ENCODE measurements at places on chromosomes 7 and 10. TPM values are rescaled to one million over a fixed set of nuclear protein-coding genes. Genes with fewer than 3 reads are reported as not detected.

GRCh38 chr10:61061923-61062504 is 118.0 kb upstream of the RHOBTB1 start:
- no peak overlapping the region for H3K4me3 ChIP-seq
- no peak overlapping the region for H3K27ac ChIP-seq
- no peak for DNase-seq

The NUDT1 gene
- total RNA-seq, result 130 TPM

GRCh38 chr10:72242675-72243074 is 26.6 kb upstream of the ASCC1 start:
- no peak for DNase-seq
- H3K27ac ChIP-seq, result peak overlapping the region; percentile 75
- H3K4me1 ChIP-seq, result peaks cover 59% of the 10 kb centered on the region

GRCh38 chr10:52318822-52319464 is 4.9 kb downstream of the DKK1 start:
- no peaks in the 10 kb centered on the region for H3K36me3 ChIP-seq
- H3K4me3 ChIP-seq, result no peak overlapping the region
- peaks cover 5% of the 10 kb centered on the region for H3K4me1 ChIP-seq
- no peak overlapping the region for H3K27ac ChIP-seq

DNA sequence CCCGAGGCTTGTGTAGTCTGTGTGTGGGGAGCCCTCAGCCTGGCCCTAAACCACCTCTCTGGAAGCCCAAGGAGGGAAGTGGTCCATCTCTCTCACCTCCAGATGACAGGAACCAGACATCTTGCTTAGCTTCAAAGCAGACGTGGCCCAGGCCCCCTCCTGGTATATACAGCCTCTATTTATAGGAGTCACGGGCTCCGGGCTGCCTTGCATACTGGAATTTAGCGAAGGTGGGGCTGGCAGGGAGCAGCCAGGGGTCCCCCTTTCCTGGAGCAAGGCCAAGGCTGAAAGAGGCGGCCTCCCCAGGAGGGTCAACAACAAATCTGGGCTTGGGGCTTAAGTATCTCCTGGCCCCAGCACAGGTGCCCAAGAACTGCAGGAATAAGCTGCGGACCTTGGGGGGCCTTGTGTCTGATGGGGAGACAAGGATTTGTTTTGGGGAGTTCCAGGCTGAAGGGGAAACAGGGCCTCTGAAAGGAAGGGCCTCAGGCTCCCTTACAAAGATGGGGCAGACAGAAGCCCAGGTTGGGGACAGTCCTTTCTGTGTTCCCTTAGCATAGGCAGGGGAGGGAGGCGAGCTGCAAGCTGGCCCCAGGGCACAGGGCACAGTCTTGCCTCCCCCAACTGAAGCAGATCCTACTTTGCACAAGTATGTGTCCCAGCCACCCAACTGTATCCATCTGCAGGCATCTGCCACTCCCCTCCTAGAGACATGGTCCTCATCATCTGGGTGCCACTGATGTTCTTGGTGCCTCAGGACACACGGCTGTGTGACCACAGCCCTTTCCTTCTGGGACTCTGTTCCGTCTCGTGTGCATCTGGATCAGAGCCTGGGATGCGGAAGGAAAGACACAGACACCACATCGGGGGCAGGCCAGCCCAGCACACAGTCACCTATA is 11.9 kb downstream of the ZCCHC24 start:
- no peaks in the 10 kb centered on the region for H3K36me3 ChIP-seq
- no peaks in the 10 kb centered on the region for H3K27me3 ChIP-seq
- no peak overlapping the region for H3K27ac ChIP-seq
- peaks cover 11% of the 10 kb centered on the region for H3K4me1 ChIP-seq
- no peak for DNase-seq
- H3K4me3 ChIP-seq, result no peak overlapping the region

DNA sequence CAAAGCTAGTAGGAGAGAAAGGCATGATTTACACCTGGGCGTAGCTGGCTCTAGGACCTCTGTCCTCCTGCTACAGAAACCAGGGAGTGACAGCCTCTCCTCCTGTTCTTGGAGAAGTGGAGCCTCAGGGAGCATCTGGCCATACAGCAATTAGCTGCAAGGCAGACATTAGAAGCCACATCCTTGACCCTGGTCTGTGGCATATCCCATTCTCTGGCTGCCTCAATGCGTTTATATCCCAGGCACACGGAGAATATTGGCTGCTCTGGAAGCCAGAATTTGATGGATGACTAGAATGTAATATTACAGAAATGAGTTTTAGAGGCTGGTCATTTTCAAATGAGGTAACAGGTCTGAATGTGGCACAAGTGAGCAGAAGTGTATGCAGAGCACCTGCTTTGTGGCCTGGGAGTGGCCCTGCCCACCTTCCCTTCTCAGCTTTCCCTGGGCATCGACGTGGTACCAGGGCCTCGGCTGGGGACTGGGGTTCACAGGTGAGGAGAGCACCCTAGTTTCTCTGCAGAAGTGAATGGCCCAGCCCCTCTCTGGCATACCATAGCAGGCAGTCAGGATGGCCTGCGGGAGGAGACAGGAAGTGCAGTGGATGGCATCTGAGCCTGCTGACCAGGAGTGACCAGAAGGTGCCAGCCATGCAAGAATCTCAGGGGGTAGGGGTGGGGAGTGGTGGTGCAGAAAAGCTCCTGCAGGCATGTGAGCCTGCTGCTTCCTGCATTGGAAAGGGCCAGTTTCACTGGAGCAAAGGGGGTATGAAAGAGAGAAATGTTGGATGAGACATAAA is 367.2 kb upstream of the ZNF32 start:
- H3K4me1 ChIP-seq, result peaks cover 10% of the 10 kb centered on the region
- H3K27me3 ChIP-seq, result peaks cover 9% of the 10 kb centered on the region
- H3K4me3 ChIP-seq, result no peak overlapping the region
- no peaks in the 10 kb centered on the region for H3K36me3 ChIP-seq

DNA sequence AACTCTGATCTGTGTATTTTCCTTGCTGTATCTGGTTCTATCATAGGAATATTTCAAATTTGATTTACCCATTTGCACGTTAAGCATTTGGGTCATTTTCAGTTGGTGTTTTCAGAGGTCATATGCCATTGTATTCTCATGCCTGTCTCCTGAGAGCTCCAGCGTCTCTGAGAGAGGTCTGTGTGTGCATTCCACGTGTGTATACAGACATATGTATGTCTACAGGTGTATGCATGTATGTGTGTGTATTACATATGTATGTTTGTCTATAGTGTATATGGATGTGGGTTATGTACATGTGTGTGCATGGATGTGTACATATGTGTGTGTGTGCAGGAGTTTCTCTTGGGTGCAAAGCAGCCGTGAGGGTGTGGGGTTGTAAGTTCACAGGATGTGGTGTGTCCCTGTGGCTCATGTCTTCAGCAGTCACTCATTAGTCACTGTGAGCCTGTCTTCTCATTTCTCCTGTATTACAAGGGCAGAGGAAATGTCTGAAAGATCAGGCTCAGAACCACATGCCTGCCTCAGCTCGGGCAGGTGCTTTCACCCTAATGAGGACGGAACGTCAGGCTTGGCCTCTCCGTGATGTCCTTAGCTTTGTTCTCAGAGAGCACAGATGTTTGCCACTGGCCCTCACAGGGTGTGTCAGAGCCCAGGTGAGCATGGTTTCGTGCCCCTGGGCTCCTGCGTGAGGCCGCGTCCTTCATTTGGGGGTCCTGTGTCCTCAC is 101.6 kb downstream of the NKX6-2 start:
- no peaks in the 10 kb centered on the region for H3K27me3 ChIP-seq
- H3K27ac ChIP-seq, result peak overlapping the region; percentile 30
- peak; percentile 75 for DNase-seq
- peaks cover 19% of the 10 kb centered on the region for H3K4me1 ChIP-seq

The AZGP1 gene
- total RNA-seq, result not detected

GRCh38 chr7:31443457-31443856 is 70.4 kb upstream of the ITPRID1 start:
- peak; percentile 21 for DNase-seq
- H3K27ac ChIP-seq, result no peak overlapping the region
- no peak overlapping the region for H3K4me3 ChIP-seq
- H3K27me3 ChIP-seq, result no peaks in the 10 kb centered on the region

DNA sequence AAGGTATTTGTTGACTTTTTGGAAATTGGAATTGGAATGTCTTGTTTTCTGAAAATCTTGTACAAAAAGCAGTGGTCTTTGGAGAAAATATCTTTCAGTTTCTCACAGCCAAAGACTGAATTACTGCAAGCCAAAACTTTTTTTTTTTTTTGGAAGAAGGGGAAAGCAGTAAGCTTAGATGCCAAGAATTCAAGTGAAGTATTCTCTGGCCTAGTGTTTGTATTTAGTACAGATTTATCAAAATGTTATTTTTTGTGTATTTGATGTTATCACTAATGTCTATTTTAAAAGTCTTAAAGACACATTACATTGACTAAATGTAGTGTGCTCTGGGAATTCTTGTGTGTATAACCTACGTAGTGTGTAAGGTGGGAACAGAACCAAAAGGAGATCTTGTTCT is 6.2 kb downstream of the TET1 start:
- H3K4me3 ChIP-seq, result no peak overlapping the region
- no peak for DNase-seq
- H3K4me1 ChIP-seq, result peaks cover 22% of the 10 kb centered on the region
- H3K27ac ChIP-seq, result no peak overlapping the region
- H3K27me3 ChIP-seq, result peaks cover 39% of the 10 kb centered on the region
- H3K36me3 ChIP-seq, result no peaks in the 10 kb centered on the region

GRCh38 chr10:1488970-1489548 is 248.3 kb downstream of the ADARB2 start:
- H3K27me3 ChIP-seq, result no peaks in the 10 kb centered on the region
- no peak overlapping the region for H3K27ac ChIP-seq
- no peaks in the 10 kb centered on the region for H3K36me3 ChIP-seq
- no peak overlapping the region for H3K4me3 ChIP-seq
- H3K4me1 ChIP-seq, result no peaks in the 10 kb centered on the region

The ERVW-1 gene
- not detected for total RNA-seq

The LIPJ gene
- not detected for total RNA-seq

DNA sequence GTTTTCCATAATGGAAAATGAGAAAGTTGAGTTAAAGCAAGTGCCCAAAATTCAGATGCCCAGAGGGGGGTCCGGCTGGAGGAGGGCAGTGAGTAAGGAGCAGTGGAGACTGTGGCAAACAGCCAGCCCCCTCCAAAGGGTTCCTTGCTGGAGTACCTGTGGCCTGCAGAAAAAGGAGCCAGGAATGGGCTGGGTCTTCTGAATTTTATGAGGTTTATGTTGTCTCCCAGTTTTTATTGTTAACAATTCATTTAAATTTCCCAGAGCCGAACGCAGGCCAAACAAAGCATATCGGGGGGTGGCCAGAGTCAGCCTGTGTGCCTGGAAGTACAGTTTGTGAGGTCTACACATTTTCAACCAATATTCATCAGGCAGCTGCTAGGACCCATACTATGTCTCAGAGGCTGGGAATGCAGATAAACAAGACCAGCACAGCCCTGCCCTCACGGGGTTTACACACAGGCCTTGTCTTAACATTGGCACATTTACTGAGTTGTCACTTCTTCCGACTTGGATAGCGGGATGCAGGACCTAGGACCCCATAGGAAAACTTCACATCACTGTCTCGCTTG is 12.9 kb upstream of the CSGALNACT2 start:
- DNase-seq, result no peak
- no peaks in the 10 kb centered on the region for H3K36me3 ChIP-seq
- no peak overlapping the region for H3K4me3 ChIP-seq
- H3K4me1 ChIP-seq, result peaks cover 69% of the 10 kb centered on the region
- H3K27ac ChIP-seq, result peak overlapping the region; percentile 16

The SORCS1 gene
- total RNA-seq, result not detected

- H3K36me3 ChIP-seq, result no peaks in the 10 kb centered on the region
- no peak overlapping the region for H3K27ac ChIP-seq
- no peak overlapping the region for H3K4me3 ChIP-seq
- DNase-seq, result no peak
- no peaks in the 10 kb centered on the region for H3K27me3 ChIP-seq
Observed at GRCh38 chr10:14695847-14696480, 78.7 kb downstream of the FAM107B start.

The DGKB gene
- not detected for total RNA-seq

DNA sequence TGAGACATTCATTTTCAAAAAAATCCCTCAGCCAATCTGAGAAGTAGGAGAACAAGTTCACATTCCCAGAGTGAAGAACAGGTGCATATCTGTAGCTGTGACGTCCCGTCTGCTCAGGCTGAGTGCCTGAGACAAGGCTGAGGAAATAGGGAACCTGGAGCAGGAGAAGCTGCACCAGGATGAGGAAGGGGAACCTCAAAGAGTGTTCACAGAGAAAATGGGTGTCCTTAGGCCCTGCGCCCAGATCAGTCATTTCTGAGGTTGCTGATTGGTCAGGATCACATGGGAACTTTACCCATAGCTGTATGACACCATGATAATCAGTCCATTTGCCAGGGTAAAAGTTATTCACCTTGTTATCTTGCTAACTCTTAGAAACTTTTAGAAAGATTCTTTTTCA is 34.2 kb upstream of the TARP start:
- H3K4me3 ChIP-seq, result no peak overlapping the region
- H3K4me1 ChIP-seq, result peaks cover 61% of the 10 kb centered on the region
- no peak for DNase-seq
- no peak overlapping the region for H3K27ac ChIP-seq

- H3K27ac ChIP-seq, result no peak overlapping the region
- H3K36me3 ChIP-seq, result no peaks in the 10 kb centered on the region
- H3K4me3 ChIP-seq, result no peak overlapping the region
- no peak for DNase-seq
- H3K27me3 ChIP-seq, result peaks cover 7% of the 10 kb centered on the region
- H3K4me1 ChIP-seq, result no peaks in the 10 kb centered on the region
Observed at GRCh38 chr10:48556713-48557112, 48.2 kb downstream of the ARHGAP22 start.

GRCh38 chr7:55448526-55448925 is 83.4 kb downstream of the LANCL2 start:
- no peak for DNase-seq
- no peaks in the 10 kb centered on the region for H3K27me3 ChIP-seq
- H3K4me3 ChIP-seq, result no peak overlapping the region
- H3K4me1 ChIP-seq, result peaks cover 5% of the 10 kb centered on the region
- no peak overlapping the region for H3K27ac ChIP-seq

- DNase-seq, result no peak
- peaks cover 25% of the 10 kb centered on the region for H3K27me3 ChIP-seq
- no peak overlapping the region for H3K27ac ChIP-seq
- peaks cover 5% of the 10 kb centered on the region for H3K4me1 ChIP-seq
- no peaks in the 10 kb centered on the region for H3K36me3 ChIP-seq
Observed at GRCh38 chr10:132010483-132010882, 28.8 kb upstream of the BNIP3 start.

- no peak overlapping the region for H3K27ac ChIP-seq
- peaks cover 15% of the 10 kb centered on the region for H3K4me1 ChIP-seq
- no peaks in the 10 kb centered on the region for H3K27me3 ChIP-seq
- no peak for DNase-seq
Observed at GRCh38 chr7:41889472-41889871, 186.6 kb upstream of the INHBA start.

The CEP55 gene
- total RNA-seq, result 81.1 TPM

The CASP2 gene
- total RNA-seq, result 115 TPM

DNA sequence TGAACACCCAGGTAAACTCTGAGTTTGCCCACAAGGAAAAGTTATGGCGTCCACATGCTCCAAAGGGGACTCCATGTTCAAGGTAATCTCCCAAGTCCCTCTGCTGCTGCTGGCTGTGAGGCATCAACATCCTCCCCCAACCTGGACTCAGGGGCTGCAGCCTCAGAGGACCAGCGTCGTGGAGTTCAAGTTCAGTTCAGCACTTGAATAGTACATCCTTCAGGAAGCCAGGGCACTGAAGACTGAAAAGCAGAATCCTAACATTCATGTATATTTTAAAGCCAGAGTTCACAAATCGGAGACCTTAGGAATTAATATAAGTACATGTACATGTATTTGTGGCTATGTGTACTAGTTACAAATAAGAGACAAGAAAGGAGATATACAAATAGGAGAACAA is 90.4 kb downstream of the PTPRE start:
- H3K36me3 ChIP-seq, result no peaks in the 10 kb centered on the region
- peaks cover 2% of the 10 kb centered on the region for H3K4me1 ChIP-seq
- peaks cover 26% of the 10 kb centered on the region for H3K27me3 ChIP-seq
- DNase-seq, result no peak
- H3K4me3 ChIP-seq, result no peak overlapping the region

Measured in activated CD8-positive, alpha-beta T cell treated with anti-CD3 and anti-CD28 coated beads, Interleukin-2, amount 10 ng/mL, durations not matched to agents 7 days and 5 days (primary cell).